IPS DF 6.9 (cell line): ENCODE measurements at places on chromosomes 12 and 14.

DNA sequence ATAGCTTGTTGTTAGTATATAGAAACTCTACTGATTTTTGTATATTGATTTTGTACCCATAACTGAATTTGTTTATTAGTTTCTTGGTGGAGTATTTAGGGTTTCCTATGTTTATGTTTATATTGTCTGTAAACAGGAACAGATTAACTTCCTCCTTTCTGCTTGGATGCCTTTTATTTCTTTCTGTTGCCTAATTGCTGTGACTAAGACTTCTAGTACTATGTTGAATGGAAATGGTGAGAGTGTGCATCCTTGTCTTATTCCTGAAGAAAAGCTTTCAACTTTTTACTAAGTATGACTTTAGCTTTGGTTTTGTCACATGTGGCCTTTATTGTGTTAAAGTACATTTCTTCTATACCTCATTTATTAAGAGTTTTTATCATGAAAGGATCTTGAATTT is 20.9 kb downstream of the FBXW8 start:
- DNase-seq, result no peak

DNA sequence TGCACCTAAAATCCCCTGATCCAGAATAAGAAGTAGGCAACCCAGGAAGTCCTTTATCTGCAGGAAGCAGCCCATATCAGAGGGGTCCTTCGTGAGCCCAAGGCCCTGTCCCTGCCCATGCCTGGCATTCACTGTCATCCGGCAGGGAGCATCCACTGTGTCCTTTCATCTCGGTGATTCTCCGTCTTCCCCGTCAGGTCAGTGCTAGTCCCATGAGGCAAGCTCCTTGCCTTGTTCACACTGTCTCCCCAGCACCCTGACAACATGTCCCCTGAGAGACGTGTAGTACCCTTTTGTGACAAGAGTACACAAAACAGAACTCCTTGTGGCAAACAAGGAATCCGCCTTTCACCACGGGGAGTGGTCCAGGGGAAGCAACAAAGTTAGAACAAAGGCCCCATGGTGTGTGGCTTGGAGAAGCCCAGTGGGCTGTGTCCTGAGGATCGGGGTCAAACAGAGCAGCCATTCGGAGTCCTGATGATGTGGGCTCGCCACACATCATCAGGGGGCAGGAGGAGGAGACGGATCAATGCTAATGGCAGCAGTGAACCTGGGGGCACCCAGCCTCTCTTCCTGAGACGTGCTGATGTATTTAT is 112.1 kb downstream of the DICER1 start:
- DNase-seq, result no peak

DNA sequence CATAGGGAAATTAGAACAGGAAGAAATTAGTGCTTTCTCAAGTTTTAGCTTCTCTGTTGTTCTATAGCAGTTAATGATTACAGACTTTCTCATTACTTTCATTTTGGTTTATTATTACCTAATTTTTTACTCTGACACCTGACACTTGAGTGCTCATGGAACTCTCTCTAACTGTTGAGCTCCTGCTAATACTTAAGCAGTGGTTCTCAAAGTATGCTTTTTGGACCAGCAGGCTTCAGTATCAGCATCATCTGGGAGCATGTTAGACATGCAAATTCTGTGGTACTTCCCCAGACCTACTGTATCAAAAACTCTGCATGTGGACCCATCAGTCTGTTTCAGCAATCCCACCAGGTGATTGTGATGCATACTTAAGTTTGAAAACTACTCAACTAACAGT is 235.3 kb downstream of the CCDC91 start:
- DNase-seq, result no peak

GRCh38 chr14:51168215-51168613 is 71.8 kb upstream of the TMX1 start:
- no peak for DNase-seq

DNA sequence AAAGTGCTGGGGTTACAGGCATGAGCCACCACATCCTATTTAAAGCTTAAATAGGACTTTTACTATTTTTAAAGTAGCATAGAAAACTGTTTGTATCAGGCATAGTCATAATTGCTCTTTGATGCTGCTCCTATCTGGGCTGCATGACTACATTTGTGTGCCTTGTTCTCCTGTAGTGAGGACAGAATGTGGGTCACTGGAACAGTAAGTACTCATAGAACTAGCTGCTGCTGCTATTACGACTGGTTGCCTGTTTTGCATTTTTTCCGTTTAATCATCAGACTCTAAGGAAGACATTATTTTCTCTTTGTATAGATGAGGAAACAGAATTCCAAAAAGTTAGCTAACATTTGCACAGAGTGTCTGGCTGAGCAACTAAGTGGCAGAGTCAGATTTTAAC is 42.8 kb downstream of the ZC3H14 start:
- no peak for DNase-seq

DNA sequence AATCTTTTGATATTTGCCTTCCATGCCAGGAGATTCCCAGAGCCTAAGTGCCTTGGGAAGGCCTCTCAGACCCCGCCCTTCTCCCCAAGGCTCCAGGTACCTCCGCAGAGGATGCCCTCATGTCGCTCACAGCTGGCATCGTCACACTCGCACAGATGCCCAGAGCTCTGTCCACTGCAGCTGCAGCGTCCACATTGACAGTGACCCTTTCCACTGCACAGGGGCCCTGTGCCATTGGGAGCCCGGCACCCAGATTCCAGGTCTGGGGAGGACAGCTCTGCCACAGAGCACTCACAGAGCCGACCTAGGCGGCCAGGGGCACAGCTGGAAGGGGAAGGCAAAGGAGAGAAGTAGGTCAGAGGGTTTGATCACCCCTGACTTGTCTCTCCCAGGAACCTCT is 12.3 kb upstream of the CSAD start:
- DNase-seq, result no peak

- DNase-seq, result no peak
These were observed 107.0 kb downstream of the VRK1 start for GRCh38 chr14:96904201-96904600.

- DNase-seq, result no peak
These were observed 10.9 kb upstream of the CATSPERB start for GRCh38 chr14:91742621-91743304.

GRCh38 chr12:2163177-2163941 is 110.6 kb downstream of the CACNA1C start:
- DNase-seq, result no peak

- no peak for DNase-seq
These were observed 53.9 kb downstream of the ATF7 start for GRCh38 chr12:53572134-53572758.

GRCh38 chr12:113955109-113955970 is 10.8 kb downstream of the RBM19 start:
- no peak for DNase-seq

- DNase-seq, result no peak
These were observed 234.2 kb downstream of the CRADD start for GRCh38 chr12:93911396-93911795.

- no peak for DNase-seq
These were observed 60.7 kb downstream of the DNAH10 start for GRCh38 chr12:123822804-123823203.
